Stimulated activated CD8-positive, alpha-beta memory T cell treated with anti-CD3 and anti-CD28 coated beads, Interleukin-7, amount 100 ng/mL, for 1 hour (primary cell): ENCODE measurements at places on chromosomes 5 and 9.

- DNase-seq = no peak
Measured at GRCh38 chr5:171149772-171150171, 159.3 kb upstream of the TLX3 start.

DNA sequence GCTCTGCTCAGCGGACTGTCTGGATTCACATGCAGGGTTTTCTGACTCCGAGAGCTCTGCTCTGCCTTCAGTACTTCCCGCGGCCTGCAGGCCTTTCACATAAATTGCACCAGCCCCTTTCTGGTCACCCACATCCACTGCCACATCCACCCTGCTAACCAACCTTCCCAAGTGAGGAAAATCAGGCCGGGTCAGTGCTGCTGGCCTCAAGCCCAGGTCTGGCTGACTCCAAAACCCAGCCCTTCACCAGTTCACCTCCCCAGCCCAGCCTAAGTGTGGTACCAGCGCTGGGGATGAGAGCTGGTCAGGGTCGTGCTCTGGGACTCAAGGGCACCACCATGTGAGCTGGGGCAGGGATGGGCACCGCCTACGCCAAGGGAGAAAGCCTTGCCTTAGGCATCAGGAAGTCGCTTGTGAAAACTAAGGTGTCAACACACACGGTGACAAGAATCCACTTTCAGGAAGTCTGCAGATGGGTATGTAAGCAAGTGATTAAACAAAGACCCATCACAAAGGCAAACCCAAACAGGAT is 12.3 kb downstream of the LMAN2 start:
- DNase-seq = no peak

DNA sequence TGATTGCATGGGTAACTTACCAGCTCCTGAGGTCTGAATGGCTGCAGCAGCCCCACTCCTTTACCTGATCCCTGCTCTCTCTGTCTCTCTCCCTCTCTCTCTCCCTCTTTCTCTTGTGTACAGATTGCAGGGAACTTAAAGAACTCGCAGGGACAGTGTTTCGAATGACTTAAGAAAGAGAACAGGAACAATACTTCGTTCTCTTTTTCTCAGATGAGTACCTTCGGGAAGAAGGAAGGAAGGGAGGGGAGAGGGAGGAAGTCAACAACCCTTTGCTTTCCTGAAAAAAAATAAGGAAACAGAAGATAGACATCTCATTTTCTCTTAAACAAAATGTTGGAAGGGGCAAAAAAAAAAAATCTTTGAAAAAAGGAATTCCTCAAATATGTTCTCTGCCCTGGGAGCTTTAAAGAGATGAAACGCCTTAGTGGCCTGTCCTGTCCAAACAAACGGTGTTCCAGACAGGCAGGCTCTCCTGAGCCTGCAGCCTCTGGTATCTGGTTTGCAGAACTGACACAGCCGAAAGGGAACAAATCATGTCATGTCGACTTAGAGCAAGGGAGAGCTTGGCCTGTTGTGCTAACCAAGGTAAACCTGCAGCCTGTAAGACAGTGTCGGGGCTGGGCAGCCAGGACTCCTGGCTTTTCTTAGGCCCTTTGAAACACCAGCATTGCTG is at the start of gene ZNF366:
Gene ZNF366, minus strand, starts transcription at position 180 of the 676 bp plus-strand sequence. CDS start 45,914 bp downstream, outside the sequence.
- DNase-seq = no peak

GRCh38 chr9:110555551-110556331 is 23.8 kb downstream of the SVEP1 start:
- DNase-seq = no peak

GRCh38 chr5:12095808-12096281 is 191.6 kb upstream of the CTNND2 start:
- DNase-seq = no peak

DNA sequence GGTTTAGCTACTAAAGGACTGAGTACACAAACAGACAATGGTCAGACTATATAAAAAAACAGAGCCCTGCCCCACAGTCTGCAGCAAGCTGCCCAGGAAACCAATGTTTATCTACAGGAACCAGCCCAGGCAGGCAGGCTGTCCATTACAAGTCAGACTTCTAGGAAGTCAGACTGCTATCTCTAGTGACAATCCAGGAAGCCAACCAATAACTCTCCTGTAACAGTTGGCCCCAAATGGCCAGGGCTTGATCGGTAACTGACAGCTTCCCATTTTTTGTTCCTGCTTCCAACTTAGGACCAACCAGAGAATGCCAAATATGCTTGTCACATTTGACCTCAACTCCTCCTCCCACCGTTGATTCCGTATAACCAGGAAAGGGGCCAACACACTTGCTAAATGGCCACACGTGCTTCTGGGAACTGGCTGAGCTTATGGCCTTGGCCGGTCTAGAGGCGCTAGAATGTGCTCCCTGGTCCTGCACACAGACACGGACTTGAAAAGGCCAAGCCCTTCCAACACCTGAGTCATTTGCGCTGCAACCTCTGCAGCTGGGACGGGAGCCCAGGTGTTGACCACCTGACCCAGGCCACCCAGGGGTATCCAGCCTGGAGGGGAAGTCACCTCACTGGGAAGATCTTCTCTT is 79.6 kb upstream of the CDK20 start:
- no peak for DNase-seq

DNA sequence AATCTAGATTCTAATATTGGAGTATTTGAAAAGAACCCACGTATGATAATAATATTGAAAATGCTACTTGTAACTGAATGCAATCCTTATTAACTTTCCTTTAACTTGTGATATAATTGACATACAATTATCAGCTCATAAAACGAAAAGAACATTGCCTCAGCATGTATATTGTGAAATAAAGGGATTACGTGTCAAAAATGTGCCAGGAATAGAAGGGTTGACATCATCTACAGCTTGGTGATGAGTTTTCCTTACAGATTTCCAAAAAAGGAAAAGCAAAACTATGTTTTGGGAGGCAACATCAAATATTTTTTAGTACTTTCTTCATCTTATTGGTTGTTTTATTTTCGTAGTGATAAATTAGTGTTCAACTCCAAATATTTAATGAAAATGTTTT is 266.0 kb upstream of the PTGER4 start:
- no peak for DNase-seq

DNA sequence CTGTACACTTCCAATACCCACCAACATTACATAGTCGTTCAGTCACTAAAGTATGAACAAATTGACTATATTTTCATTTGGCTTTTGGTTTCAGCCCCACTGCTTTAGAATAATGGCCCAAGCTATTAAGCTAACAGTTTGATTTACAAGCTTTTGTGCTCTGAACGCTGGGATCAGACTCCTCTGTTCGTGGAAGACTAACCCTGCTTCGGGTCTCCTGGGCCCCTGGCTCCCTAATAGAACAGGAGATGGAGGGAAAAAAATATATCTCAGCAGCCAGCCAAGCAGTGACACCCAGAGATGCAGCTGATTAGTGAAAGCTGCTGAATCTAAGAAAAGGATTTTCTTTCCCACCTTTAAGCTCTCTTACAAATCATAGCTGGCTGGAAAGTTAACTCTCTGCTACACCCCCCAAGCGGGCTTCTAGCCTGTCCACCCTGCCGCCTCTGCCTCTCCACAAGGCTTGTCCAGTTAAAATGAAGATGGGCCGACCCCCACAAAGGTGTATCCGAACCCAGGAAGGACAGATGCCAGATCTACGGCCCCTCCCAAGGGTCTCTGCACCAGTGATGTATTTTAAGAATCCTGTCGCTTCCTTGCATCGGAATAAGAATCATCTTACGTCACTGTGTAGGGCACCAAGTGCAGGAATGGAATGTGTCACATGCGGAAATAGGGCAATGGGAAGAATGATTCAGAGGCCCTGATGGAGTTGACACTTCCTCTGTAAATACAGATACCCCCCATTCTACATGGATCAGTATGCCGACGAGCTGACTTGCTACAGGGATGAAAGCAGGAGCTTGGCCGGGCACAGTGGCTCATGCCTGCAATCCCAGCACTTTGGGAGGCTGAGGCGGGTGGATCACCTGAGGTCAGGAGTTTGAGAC is 33.4 kb upstream of the BARHL1 start:
- no peak for DNase-seq

- DNase-seq = no peak
Measured at GRCh38 chr9:130171226-130172148, 717 bp upstream of the NCS1 start.

DNA sequence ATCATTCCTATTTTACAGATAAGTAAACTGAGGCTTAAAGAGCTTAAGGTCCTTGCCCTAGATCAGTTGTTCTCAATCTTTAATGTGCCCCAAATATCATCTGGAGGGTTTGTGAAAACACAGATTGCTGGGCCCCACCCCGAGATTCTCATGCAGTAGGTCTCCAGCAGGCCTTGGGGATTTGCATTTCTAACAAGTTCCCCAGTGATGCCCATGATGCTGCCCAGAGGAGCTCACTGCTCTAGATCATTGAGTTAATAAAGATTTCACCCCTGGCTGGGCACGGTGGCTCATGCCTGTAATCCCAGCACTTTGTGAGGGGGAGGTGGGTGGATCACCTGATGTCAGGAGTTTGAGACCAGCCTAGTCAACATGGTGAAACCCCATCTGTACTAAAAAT is 42.8 kb upstream of the RAD23B start:
- no peak for DNase-seq

DNA sequence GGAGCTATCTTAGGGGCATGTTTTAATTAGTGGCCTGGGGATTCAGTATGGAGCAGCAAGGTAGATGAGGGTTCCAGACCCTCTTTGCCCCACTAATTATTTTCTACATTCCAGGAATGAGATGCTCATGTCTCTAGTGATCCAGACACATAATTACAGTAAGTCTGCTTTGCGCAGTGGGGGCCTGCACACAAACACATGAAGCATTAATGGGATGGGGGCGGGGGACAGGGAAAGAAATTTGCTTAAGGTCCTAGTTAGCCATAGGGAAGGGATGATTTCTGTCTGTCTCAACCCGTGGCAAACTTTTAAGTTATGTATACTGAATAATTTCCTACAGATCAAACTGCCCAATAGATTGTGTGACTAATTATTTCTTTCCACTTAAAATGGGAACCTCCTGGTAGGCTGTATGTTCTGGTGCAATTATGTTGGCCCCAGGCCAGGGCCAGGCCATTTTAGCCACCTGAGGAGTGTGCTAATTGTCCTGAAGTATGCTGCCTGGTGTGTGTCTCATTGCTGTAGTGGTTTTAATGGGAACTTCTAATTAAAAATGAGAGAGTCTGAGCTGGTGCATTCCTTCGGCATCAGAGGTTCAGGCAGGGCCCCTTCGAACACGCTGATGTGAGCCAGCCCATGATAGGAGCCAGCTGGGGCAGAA is 134.4 kb downstream of the PTTG1 start:
- no peak for DNase-seq

- no peak for DNase-seq
Measured at GRCh38 chr5:61651195-61651594, 319.1 kb downstream of the ZSWIM6 start.

- no peak for DNase-seq
Measured at GRCh38 chr5:72110394-72111013, 3.2 kb downstream of the MAP1B start.

- DNase-seq = no peak
Measured at GRCh38 chr5:111120911-111121310, 28.8 kb downstream of the WDR36 start.

DNA sequence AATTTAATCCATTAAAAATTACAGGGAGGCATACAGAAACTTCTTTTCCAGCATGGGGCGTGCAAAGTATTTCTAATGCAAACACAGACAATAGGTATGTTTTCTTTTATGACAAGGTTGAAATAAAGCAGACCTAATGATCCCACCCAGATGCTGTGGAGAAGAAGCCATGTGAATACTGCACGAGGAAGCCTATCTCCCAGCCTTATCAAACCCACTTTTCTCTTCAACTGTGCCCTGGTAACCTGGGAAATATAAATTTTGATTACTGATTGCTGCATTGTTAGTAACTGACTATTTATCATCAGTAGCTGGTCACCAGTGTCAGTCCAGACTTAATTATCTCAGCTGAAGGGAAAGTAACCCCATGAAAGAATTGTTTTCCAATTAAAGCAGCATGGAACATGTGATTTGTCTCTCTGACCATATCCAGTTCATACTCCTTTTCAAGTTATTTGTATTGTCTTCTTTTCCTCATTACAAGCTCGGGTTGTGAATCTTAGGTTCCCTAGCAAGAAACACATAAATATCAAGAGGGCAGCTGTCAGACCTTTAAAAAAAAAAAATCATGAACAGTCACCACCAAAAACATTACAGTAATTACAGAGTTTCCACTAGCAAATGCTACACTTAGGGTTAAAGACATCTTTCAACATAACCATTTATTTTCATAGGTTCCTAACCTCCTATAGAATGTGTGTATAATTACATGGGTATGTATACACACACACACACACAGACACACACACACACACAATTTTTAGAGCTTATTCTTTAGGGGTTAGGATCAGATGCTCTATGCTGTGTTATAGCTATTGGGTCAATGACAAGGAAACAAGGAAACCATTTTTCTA is 50.3 kb downstream of the SEMA6A start:
- DNase-seq = no peak

DNA sequence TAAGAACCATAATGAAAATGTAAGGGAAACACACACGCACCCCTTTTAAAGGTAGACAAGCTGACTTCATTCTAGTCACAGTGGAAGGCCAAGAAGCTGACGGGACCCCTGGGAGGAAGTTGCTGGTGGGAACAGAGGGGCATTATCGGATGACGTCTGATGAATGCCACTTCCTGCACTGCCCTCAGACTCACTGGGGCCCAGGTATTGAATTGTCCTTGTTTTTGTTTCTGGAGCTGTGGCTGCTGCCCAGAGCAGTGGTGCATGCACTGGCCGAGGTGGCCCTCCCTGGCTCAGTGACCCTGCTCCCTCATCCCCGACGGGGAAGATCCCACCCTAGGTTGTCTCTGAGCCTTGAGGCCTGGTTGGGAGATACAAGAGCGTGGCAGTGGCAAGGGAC is 15.3 kb upstream of the RPL26L1 start:
- DNase-seq = no peak

DNA sequence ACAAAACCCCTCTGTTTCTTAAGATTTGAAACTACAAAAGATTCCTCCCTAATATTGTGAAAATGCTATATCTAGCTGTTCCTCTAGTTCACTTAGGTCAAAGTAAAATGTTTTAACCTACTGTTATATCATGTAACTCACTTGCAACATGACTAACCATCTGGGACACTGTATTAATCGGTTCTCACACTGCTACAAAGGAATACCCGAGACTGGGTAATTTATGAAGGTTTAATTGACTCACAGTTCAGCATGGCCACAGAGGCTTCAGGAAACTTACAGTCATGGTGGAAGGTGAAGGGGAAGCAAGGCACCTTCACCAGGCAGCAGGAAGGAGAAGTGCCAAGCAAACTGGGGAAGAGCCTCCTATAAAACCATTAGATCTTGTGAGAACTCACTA is 34.7 kb downstream of the DIMT1 start:
- DNase-seq = no peak

GRCh38 chr9:126517833-126518356 is 95.8 kb upstream of the LMX1B start:
- no peak for DNase-seq

DNA sequence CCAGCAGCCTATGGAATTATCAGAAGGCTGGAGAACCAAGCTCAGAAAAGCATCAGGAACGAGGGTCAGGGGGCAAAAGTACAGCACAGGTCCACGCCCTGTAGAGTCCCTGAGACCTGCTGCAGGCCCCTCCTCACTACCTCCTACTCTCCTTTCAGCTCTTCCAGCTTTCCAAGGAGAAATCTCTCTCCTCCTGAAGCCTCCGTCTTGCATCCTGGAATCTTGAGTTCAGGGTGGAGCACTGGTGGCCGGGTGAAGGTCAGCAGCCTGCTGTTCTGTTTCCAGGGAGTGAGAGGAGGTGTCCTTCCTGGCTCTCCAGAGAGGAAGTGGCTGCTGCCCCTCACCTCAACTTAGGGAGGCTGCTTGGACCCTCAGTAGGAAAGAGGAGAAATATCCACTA is 342.3 kb downstream of the ZSWIM6 start:
- no peak for DNase-seq
